ENCODE measurements at places on chromosomes 13 and 19.

DNA sequence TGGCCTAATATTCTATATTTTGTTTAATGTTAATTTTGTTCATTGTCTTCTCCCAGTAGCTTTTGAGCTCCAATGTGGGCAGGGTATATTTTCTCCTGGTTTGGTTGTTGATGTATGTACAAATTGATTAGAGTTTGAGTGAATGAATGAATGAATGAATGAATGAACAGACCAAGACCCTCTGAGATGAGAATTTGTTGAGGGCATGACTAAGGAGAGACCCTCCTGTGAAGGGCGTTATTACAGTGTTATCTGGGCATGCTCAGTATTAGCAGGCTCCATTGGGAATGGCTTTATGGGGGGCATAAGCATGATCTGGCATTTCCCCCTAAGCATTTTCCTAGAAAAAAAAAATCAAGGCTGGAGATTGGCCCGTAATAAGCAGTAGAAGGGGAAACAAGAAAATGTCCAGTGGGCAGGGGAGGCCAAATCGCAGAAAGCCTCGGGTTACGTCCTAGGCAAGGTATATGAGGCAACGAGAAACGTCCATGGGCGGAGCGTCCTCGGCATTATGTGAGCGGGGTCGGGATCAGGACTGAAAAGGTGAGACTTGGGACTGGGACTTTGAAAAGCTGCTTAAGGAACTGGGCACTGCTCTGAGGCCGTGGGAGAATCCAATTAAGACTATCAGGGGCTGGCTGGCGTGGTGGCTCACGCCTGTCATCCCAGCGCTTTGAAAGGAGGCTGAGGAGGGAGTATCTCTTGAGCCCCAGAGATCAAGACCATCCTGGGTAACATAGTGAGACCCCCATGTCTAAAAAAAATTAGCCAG lies 904 bp upstream of the ARHGAP33 start:
- no peak for DNase-seq

GRCh38 chr19:912181-913079 lies 589 bp downstream of the R3HDM4 start:
- DNase-seq = no peak

GRCh38 chr19:51607920-51608562 lies 22.2 kb downstream of the SIGLEC5 start:
- DNase-seq = peak; percentile 61

- DNase-seq = no peak
These were observed 245.3 kb downstream of the PCCA start for GRCh38 chr13:100334214-100334613.
